Hypothalamus (tissue), 51 donors: ENCODE measurements at places on chromosomes 5 and 9.

DNA sequence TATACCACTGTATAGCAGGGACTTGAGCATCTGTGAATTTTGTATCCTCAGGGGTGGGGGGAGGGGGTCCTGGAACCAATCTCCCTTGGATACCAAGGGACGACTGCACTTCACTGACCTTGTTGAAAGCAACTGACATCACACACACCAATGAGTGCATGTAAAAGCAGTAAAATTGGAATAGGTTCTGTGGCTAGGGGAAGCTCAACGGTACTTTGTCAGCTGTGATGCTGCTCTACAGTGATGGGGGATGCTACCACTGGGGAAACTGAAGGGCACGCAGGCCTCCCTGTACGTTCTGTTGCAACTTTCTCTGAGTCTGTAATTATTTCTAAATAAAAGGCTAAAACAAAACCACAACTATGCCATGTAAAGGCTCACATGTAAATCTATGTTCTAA lies 47.0 kb upstream of the RETREG1 start:
- DNase-seq, result no peak

GRCh38 chr9:86128235-86128822 lies 29.0 kb upstream of the GOLM1 start:
- no peak for DNase-seq

DNA sequence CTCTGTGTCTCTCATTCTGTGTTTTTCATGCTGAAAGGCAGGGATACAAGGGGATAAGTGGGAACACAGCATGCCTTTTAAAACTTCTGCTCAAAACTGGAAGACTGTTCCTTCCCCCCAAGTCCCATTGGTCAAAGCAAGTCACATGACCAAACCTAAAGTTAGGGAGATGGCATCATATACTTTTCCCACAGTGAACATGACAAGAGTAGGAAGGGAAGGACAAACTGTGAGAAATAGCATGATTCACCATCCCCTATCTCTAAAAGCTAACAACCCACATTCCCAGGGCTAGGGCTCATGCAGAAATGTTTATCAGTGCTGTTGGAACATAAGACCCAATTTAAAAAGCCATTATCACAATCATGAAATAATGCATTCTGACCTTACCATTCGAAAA lies 24.2 kb upstream of the SHISAL2B start:
- DNase-seq, result no peak

- no peak for DNase-seq
These were observed 186.1 kb downstream of the ZNF608 start for GRCh38 chr5:124560370-124560769.

DNA sequence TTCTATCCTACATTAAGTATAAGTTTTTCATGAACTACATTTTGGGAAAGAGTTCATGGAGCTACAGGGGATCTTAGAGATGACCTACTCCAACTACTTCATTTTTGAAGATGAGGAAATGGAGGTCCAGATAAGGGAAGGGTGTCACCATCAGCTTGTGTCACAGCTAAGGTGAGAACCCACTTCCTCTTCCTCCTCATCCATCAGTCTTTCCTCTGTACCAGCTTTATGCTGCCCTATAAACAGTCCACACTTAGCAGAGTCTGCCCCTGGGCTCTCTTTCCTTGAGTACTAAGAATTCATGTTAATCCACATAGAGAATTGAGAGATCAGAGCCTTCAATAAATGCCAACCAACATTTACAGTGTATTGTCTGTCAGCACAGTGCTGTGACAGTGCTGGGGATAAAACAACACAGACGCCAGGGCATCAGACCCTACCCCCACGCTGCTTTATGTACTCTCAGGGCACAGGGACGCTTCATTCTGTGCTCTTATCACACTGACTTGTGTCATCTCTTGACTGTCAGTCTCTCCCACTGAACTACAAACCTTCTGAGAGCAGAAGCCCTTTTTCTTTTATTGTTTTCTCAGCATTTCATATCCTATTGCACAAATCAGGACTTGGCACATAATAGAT lies 22.1 kb downstream of the ADRB2 start:
- no peak for DNase-seq

DNA sequence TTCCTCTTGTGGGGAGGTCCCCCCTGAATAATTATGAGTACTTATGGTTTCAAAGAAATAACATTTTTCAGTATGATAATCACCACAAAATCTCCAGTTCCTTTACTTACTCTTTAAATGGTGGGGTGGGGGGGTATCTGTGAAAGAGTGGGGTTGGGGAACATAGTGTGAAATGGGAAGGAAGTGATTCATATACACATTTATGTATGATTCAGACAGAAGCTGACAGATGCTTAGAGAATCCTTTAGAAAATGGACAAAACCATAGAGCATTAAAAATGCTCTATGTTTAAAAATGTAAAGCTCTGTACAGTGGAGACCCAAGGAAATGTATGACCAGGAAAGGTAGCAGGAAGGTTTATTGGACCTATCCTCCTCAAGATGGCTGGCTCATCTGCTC lies 267.5 kb upstream of the GRIA1 start:
- no peak for DNase-seq
